ENCODE measurements at places on chromosomes 12 and 14. TPM values are rescaled to one million over a fixed set of nuclear protein-coding genes. Genes with fewer than 3 reads are reported as not detected.

The COL2A1 gene
- total RNA-seq: under 0.01 TPM

The DDX23 gene
- 63.4 TPM for total RNA-seq

The SYNDIG1L gene
- not detected for total RNA-seq

The DLK1 gene
- not detected for total RNA-seq

The ANKRD33 gene
- 0.29 TPM for total RNA-seq

The SSPN gene
- 1.1 TPM for total RNA-seq

The SELPLG gene
- not detected for total RNA-seq

The RAP1B gene
- 212 TPM for total RNA-seq

The PAX9 gene
- total RNA-seq: 0.19 TPM

The GALNT16 gene
- 0.29 TPM for total RNA-seq

The RTN1 gene
- 0.10 TPM for total RNA-seq

The SLC6A13 gene
- total RNA-seq: not detected

The GLT8D2 gene
- total RNA-seq: 0.76 TPM

The TMEM19 gene
- 22.5 TPM for total RNA-seq

The C12orf54 gene
- total RNA-seq: not detected

The RPGRIP1 gene
- not detected for total RNA-seq

The CCDC38 gene
- total RNA-seq: 0.10 TPM

The TMEM119 gene
- total RNA-seq: under 0.01 TPM

The EID3 gene
- total RNA-seq: 11.4 TPM

The RIMKLB gene
- total RNA-seq: 49.3 TPM

The AKAP6 gene
- total RNA-seq: 0.98 TPM

The SLC5A8 gene
- not detected for total RNA-seq

The ADCY6 gene
- total RNA-seq: 30.6 TPM

The LRRK2 gene
- total RNA-seq: 0.33 TPM
